Glutamatergic neuron (in vitro differentiated cells): ENCODE measurements at places on chromosomes 6 and 20. TPM values are rescaled to one million over a fixed set of nuclear protein-coding genes. Genes with fewer than 3 reads are reported as not detected.

DNA sequence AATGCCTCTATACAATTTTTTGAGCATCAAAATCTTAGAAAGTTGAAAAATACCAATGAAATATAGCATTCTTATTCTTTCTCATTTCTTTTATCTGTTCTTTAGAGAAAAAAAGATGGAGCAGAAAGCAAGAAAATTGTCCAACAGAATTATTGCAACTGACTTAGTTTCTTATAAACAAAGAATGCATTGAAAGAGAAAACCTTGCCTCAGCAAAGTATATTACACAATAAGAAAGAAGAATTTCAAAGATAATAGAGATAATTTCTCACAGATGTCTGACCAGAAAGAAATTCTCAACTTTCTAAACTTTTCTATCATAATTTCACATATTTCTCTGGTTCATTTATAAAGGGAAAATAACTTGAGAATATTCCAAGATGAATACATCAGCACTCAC, 47.0 kb upstream of the PRND start:
- H3K4me3 ChIP-seq: no peak overlapping the region
- H3K27me3 ChIP-seq: peaks cover 3% of the 10 kb centered on the region
- H3K27ac ChIP-seq: no peak overlapping the region
- H3K36me3 ChIP-seq: peaks cover 5% of the 10 kb centered on the region

DNA sequence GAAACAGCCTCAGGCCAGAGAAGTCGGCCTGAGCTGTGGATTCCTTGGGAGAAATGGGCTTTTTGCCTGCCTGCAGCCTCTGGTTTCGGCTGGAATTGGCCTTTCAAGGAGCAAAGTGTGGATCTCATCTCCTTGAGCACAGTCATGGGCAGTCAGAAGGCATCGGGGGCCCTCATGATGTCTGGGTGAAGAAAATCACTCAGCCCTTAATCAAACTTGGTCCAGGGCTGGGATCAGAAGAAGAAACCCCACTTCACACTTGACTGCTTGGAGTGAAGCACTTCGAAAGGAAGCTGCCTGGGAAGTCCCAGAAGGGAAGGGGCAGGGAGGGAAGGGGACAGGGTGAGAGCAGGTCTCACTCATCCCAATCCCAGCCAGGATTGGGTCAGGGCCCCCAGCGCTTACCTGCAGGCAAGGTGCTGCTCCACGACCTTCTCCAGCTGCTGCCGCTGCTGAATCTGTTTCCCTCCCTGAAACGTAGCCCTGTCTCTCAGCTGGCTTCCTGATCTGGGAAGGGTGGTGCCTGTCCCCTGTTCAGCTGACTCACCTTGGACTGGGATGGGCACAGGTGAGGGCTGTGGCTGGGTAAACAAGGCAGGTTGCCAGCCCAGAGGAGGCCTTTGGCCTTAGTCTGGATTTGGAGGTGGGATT, at the start of gene SDCBP2:
Gene SDCBP2 (minus strand): TSS at position 460 of the 651 bp plus-strand sequence. CDS start 8,723 bp downstream, outside the sequence.
- peak within 1 kb of the TSS; percentile 44 for H3K4me3 ChIP-seq
- H3K27ac ChIP-seq: peak within 1 kb of the TSS; percentile 20
- no peak for DNase-seq
- H3K36me3 ChIP-seq: no peaks in the 10 kb centered on the region
- H3K27me3 ChIP-seq: peaks cover 6% of the 10 kb centered on the region
- H3K4me1 ChIP-seq: peaks cover 26% of the 10 kb centered on the region

DNA sequence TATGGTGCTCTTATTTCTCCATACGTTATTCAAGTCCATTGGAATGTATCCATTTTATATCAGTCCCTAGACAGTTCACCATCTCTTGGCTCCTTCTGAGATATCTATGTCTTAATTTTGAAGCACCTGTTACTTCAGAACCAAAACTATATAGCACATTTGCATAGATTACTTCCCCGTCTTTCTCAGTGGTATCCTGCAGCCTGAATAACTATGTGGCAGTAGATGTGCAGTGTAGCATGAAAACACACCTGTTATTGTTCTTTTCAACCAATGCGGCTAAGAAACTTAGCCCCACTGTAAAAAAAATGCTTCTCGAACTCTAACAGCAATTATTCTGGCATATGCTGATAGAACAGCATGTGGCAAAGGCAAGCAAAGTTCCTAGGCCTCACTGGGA, 1184.4 kb upstream of the ADGRB3 start:
- H3K4me3 ChIP-seq: no peak overlapping the region
- H3K27ac ChIP-seq: no peak overlapping the region
- no peaks in the 10 kb centered on the region for H3K27me3 ChIP-seq
- no peaks in the 10 kb centered on the region for H3K36me3 ChIP-seq
- no peak for DNase-seq

DNA sequence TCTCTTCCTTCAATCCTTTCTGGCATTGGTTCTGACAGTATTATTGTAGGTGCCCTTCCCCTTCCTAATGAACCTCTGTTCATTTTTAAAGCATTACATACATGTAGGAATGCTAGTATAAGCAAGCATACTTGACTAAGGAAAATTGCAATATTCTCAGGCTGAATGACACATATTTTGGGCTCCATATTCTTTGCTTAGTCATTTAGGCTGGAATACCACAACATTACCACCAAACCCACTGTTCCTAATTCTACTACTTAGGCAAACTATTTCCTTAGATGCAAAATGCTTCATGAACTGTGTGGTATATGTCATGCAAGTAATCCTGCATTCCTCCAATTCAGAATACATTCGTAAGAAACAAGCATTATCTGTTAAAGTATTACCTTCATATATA, 113.9 kb downstream of the PRDM1 start:
- H3K27ac ChIP-seq: no peak overlapping the region
- no peaks in the 10 kb centered on the region for H3K27me3 ChIP-seq
- DNase-seq: no peak
- H3K36me3 ChIP-seq: no peaks in the 10 kb centered on the region
- no peaks in the 10 kb centered on the region for H3K4me1 ChIP-seq

CDH26 gene
- 0.76 TPM for total RNA-seq

- H3K4me3 ChIP-seq: no peak overlapping the region
- no peak overlapping the region for H3K27ac ChIP-seq
- no peaks in the 10 kb centered on the region for H3K36me3 ChIP-seq
These were observed 241.6 kb upstream of the BTBD3 start for GRCh38 chr20:11675920-11676629.

LRRN4 gene
- not detected for total RNA-seq

DNA sequence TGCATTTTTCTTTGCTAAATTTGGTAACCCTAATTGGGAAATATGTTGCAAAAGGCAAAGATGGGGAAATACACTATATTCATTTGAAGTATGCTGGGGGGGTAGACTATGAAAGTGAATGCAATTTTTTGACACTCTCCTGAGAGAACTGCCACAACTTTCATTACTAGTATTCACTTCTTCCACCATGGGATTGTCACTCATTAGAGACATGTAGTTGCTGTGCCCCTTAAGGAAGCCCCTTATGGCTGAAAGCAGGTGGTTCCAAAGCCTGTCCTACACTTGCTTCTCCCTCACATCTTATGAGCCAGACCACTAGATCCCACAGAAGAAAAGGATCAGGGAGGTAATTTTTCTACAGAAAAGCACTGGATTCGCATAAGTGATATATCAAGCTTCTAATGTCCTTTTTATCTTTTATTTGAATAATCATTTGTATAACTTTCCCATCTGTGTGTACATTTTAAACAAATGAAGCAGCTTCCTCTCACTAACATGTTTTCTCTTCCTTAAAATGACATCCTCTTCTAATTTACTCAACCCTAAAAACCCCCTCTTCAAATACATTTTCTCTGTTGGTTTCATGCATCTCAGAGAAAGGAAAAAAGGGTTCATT, 83.8 kb downstream of the GCLC start:
- no peaks in the 10 kb centered on the region for H3K36me3 ChIP-seq
- no peaks in the 10 kb centered on the region for H3K4me1 ChIP-seq
- no peak overlapping the region for H3K27ac ChIP-seq

DNA sequence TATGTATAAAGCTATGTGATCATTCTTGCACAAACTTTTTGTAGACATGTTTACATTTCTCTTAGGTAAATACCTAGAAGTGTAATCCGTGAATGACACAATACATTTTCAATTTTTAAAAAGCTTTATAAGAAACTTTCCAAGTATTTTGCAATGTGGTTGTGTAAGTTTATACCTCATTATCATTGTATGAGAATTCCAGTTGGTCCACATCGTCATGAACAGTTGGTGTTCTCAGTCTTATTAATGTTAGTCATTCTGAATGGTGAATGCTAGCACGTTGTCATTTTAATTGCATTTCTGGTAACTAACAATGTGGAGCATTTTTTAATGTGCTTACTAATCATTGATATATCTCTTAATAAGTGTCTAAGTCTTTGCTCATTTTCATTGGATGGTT, 116.5 kb upstream of the F13A1 start:
- H3K36me3 ChIP-seq: peaks cover 3% of the 10 kb centered on the region
- DNase-seq: no peak
- no peak overlapping the region for H3K27ac ChIP-seq
- peaks cover 2% of the 10 kb centered on the region for H3K4me1 ChIP-seq

GRCh38 chr20:62656197-62656918, 14.1 kb downstream of the SLCO4A1 start:
- H3K4me3 ChIP-seq: no peak overlapping the region
- no peak for DNase-seq
- peaks cover 20% of the 10 kb centered on the region for H3K4me1 ChIP-seq
- no peaks in the 10 kb centered on the region for H3K27me3 ChIP-seq
- H3K27ac ChIP-seq: no peak overlapping the region
- H3K36me3 ChIP-seq: no peaks in the 10 kb centered on the region

- no peaks in the 10 kb centered on the region for H3K4me1 ChIP-seq
- H3K36me3 ChIP-seq: no peaks in the 10 kb centered on the region
- H3K27ac ChIP-seq: no peak overlapping the region
- no peak overlapping the region for H3K4me3 ChIP-seq
- no peak for DNase-seq
- H3K27me3 ChIP-seq: peaks cover 4% of the 10 kb centered on the region
These were observed 24.3 kb downstream of the BMP6 start for GRCh38 chr6:7750197-7750596.

GRCh38 chr6:69835414-69836179, 30.8 kb upstream of the COL19A1 start:
- H3K4me3 ChIP-seq: no peak overlapping the region
- H3K36me3 ChIP-seq: no peaks in the 10 kb centered on the region
- no peaks in the 10 kb centered on the region for H3K4me1 ChIP-seq
- H3K27ac ChIP-seq: no peak overlapping the region
- no peaks in the 10 kb centered on the region for H3K27me3 ChIP-seq
- no peak for DNase-seq

DNA sequence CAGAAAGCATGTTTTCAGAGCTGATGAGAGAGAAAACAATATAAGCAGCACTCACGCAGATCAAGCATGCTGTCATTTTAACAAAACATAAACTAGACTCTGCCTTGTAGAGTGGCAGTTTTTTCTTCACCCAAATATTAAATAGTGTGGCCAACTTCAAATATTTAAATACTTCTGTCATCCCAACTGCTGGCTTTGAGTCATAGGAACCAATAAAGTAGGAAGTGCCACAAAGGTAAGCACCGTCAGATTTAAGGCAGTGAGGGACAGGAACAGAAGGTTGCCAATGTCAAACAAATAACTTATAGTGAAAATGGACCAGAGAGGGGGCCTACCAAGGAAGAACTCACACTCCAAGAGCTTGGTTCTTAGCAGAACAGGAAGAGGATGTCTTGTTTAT, 222.2 kb downstream of the PKHD1 start:
- H3K4me3 ChIP-seq: no peak overlapping the region
- H3K27me3 ChIP-seq: no peaks in the 10 kb centered on the region
- no peak overlapping the region for H3K27ac ChIP-seq
- no peaks in the 10 kb centered on the region for H3K36me3 ChIP-seq

- peaks cover 4% of the 10 kb centered on the region for H3K36me3 ChIP-seq
- no peak overlapping the region for H3K4me3 ChIP-seq
- peaks cover 4% of the 10 kb centered on the region for H3K4me1 ChIP-seq
- no peak for DNase-seq
- H3K27me3 ChIP-seq: peaks cover 1% of the 10 kb centered on the region
- no peak overlapping the region for H3K27ac ChIP-seq
These were observed 105.4 kb upstream of the AFDN start for GRCh38 chr6:167721291-167721690.

DNA sequence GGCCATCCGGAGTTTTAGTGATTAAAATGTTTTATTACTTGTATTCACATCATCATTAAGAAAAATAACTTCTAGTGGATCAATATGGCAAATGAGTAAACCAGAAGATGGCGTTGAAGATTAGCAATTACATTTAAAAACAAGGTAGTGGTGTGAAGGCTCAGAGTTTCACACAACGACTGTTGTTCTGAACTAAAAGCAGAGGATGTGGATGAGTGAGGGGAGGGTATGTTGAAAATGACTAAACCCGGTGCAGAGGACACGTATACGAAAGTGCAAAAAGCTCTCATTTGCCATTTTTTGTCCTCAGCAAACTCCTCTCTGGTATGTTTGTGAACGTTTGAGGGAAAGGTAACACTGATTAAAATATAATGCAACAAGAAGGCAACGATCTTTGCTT, 1.9 kb upstream of the IRF4 start:
- H3K4me1 ChIP-seq: peaks cover 6% of the 10 kb centered on the region
- no peak overlapping the region for H3K27ac ChIP-seq
- peaks cover 16% of the 10 kb centered on the region for H3K27me3 ChIP-seq
- no peak for DNase-seq
- H3K4me3 ChIP-seq: no peak overlapping the region

RAE1 gene
- 28.3 TPM for total RNA-seq

DNA sequence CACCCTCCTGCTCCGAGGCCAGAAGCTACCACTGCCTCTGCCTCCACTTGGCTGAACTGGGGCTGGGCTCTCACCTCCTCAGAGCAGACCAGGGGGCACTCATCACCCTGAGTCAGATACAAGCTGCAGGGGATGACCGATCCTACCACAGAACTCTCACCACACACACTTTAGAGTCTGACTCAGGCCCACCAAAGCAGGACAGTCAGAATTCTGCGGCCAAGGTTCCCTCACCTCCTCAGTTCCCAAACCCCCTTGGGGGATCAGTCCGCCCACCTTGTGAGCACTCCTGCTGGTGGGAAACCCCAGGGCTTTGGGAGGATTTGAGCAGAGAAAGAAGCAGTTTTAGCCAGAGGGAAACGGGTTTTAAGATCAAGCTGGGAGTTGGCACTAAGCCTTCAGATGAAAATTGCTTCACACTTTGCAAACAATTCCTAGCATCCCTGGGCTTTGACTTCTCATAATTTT, 587.8 kb upstream of the JAG1 start:
- no peak overlapping the region for H3K4me3 ChIP-seq
- no peak overlapping the region for H3K27ac ChIP-seq
- no peaks in the 10 kb centered on the region for H3K36me3 ChIP-seq
- no peaks in the 10 kb centered on the region for H3K27me3 ChIP-seq
